ENCODE measurements at places on chromosomes 2 and 18. TPM values are rescaled to one million over a fixed set of nuclear protein-coding genes. Genes with fewer than 3 reads are reported as not detected.

The SH3BP4 gene
- total RNA-seq = 25.4 TPM

The SEPTIN10 gene
- total RNA-seq = 63.4 TPM

The FTCDNL1 gene
- 1.00 TPM for total RNA-seq

The FSIP2 gene
- under 0.01 TPM for total RNA-seq

The NAT8 gene
- not detected for total RNA-seq

The ASTL gene
- total RNA-seq = not detected

The PPP1R7 gene
- total RNA-seq = 86.0 TPM

The PLEKHM3 gene
- total RNA-seq = 11.1 TPM

The GNAL gene
- total RNA-seq = 0.65 TPM

The FBLN7 gene
- 0.57 TPM for total RNA-seq

The CLASP1 gene
- 30.3 TPM for total RNA-seq

The ABCB11 gene
- total RNA-seq = not detected

The CFC1 gene
- not detected for total RNA-seq

The TANC1 gene
- total RNA-seq = 16.3 TPM

The DLX2 gene
- not detected for total RNA-seq

The CHRNG gene
- total RNA-seq = not detected

The TTN gene
- under 0.01 TPM for total RNA-seq

The SPIRE1 gene
- total RNA-seq = 24.6 TPM

The PROC gene
- total RNA-seq = not detected

The METTL4 gene
- total RNA-seq = 8.0 TPM

The DSEL gene
- 43.2 TPM for total RNA-seq

The ACOXL gene
- not detected for total RNA-seq
